ENCODE measurements at places on chromosomes 5 and 9.

DNA sequence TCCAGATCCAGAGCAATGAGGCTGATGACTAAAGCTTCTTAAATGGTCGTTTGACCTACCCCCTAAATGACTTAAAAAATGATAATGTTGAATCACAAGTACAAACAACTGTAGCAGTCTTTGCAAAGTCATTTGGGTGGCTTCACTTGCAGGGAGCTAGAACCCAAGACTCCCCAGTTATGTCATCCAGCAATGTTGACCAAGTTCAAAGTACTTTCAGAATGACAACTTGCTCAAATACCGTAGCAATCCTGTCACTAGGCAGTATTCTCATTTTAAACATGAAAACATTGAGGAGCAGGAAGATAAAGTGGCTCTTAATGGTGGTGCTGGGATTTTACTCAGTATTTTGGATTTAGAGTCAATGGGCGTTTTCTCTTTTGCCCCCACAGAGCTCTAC is 1217.0 kb upstream of the DMAC1 start:
- ATAC-seq = no peak

GRCh38 chr5:54115735-54116403 is 194.5 kb downstream of the ARL15 start:
- ATAC-seq = no peak

DNA sequence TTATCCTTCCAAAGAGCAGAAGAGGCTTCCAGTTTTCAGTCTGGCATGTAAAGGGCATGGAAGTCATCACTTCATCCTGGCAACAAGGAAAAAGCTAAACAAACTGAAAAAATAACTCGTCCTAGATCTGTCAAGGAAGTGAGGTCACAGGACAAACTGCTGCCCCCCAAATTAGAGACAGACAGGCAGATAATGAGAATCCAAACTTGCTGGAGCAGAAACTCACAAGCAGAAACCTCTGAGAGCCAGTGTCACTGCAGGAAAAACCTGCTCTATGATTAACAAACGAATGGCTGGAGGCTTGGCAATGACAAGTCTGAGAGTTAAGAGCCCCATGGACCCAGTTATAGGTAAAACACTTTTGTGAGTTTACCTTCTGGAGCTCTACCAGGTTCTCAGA is 18.9 kb upstream of the MLANA start:
- ATAC-seq = no peak

GRCh38 chr5:173161148-173161547 is 16.8 kb downstream of the BNIP1 start:
- no peak for ATAC-seq
